ENCODE measurements at places on chromosomes 16 and 17. TPM values are rescaled to one million over a fixed set of nuclear protein-coding genes. Genes with fewer than 3 reads are reported as not detected.
A peak's percentile ranks its signal among the peaks of the same experiment; 100 is the strongest.

The TP53TG3C gene
- total RNA-seq, result not detected

DNA sequence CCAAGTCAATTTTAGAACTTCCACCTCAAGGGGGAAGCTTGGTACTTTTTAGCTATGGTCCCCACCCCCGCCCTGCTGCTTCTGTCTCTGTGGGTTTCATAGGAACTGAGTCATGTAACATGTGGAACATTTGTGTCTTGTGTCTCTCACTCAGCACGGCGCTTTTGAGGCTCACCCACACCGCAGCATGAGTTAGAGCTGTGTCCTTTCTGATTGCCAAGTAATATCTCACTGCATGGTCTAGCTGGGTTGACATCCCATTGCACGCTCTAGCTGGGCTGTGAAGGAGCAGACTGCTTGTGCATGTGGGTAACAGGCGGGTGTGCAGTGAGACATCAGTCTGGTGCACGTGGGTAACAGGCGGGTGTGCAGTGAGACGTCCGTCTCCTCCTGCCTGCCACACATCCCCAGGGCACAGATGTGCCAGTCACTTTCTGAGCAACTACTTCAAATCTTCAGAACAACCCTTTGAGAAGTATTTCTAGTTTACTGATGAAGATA is 26.4 kb upstream of the SLC7A5 start:
- no peak for DNase-seq

DNA sequence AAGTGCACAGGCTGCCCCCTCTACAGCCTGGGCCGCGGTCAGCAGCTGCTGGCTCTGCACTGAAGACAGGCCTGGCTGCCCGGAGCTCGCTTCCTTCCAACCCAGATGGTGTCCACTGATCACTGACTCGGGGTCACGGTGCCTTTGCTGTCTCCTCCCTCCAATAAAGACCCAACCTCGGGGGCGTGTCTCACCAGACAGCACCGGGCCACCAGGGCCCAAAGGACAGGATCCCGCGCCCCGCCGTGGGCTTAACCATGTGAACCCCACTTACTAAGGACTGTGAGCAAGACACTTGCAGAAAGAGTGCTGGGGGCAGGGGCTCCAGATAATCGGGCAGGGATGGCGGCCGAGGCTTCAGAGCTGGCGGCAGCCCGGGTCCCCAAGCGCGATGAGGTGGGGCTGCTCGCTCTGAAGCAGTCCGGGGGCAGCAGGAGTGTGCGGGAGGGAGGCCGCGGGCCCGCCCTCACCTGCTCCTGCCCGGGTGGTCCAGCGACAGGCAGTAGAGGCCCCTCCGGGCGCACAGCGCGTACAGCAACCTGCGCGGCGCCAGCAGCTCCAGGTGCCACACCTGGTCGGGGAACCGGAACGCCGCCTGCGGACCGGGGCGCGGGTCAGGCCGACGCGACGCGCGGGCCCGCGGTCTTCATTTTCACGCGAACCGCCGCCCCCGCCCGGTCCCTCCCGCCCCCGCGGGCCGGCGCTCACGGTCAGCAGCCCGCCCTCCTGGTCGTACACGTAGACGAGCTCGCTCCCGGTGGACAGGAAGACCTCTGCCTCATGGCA is 502 bp downstream of the FAAP100 start:
- no peak for DNase-seq

DNA sequence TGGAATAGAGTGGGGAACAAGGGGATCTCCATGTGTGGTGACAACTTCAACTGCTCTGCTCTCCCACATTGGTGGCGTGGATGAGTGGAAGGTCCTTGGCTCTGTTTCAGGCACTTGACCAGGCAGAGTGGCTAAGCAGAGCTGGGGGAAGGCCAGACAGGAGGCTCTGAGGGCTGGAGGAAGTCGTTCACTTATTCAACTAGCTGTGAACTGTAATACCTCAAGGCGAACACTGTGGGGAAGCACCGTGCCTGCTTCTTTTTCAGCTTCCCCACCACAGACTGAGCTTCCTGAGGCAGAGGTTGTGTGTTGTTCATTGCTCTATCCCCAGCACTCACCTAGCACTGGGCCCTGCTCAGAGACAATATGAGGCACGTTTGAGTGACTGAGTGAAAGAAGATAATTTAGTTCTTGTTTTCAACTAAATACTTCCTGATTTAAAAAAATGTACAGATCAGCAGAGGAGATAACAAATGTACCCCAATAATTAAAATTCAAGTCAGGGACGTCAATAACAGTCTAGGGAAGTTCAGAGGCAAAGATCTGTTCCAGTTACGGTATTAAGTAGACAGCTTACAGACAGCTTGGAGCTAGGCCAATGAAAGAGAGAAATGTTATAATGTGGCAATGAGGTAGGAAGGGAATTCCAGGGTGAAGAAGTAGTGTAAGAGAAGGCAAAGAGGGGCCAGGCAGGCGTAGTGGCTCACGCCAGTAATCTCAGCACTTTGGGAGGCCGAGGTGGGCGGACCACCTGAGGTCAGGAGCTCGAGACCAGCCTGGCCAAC is 34.7 kb downstream of the MYO18A start:
- peak; percentile 61 for DNase-seq

The GPRC5B gene
- total RNA-seq, result 14.0 TPM

- DNase-seq, result no peak
Measured at GRCh38 chr16:1351215-1351581, 480 bp downstream of the TSR3 start.

The TAT gene
- total RNA-seq, result not detected

The KRTAP3-1 gene
- not detected for total RNA-seq

The NEUROD2 gene
- total RNA-seq, result not detected

DNA sequence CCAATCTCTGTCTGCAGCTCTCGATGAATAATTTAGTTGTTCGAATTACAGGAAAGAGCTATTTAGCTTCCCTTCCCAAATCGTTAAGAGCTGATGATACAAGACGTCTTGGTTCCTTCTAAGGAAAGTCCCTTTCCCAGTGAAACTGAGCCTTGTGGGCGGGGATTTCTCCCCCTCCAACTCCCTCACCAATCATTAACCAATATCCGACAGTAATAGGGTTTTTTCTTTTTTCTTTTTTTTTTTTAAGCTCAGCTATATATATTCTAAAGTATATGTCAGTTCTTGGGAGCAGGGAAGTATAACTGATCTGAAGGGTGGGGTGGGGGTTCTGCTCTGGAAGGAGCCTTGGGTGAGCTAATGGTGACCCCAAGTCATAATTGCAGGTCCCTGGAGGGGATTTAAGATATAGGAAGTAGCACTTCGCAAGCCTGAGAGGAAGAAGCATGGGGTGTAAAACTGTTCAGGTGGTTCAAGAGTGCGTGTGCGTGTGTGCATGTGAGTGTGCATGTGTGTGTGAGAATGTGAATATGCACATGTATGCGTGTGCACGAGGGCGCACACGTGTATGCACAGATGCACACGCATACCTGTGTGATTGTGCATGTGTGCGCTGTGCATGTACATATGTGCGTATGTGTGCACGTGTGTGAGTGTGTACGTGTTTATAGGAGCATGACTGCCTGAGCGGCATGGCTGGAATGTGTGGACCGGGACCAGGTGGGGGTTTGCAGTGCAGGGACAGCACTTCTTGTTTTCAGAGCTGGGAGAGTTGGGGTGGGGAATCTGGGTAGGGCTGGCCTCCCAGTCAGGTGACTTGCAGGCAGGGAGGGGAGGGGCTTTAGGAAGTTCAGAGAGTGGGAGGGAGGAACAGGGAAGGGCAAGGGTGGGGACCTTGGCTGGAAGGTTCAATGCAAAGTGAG is 42.7 kb downstream of the SOCS3 start:
- DNase-seq, result no peak
